Stimulated activated CD4-positive, alpha-beta T cell treated with anti-CD3 and anti-CD28 coated beads, TNF-alpha, amount 100 ng/mL, for 48 hours (primary cell): ENCODE measurements at places on chromosomes 11 and 22.

- DNase-seq: no peak
These were observed 31.6 kb upstream of the PRR5 start for GRCh38 chr22:44670220-44670988.

DNA sequence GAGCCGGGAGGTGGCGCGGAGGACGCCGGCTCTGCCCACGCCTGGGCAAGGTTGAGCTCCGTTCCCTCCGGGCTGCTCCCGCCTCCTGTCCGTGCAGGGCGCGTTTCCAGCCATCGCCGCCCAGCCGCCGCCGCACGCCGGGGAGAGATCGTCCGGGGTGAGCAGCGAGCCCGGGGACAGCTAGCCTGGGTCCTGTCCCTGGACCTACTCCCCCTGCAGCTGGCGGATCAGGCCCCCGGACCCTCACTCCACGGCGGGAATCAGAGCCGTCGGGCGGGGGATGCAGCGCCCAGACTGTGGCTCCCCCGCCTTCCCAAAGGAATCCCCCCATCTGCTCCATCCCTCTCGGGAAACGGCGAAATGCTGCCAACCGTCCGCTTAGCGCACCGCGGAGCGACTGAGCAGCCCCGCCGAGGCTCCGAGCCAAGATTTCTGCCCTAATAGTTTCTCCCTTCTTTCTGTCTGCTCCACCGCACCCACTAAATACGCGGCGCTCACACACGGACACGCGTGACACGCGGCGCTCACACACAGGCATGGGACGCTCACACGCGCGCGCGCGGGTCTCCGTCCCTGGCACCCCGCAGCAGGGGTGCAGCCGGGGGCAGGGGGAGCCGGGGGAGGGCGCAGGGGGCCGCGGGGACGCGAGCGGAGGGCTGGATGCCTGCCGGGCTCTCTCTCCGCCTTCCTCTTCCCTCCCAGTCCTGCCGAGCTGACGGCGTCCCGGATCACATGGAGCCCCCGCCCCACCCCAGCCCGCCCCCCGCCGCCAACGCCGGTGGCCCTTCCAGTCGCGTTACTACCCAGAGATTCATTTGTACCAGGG is at the start of gene KCNJ5:
TSS of gene KCNJ5 (plus strand) at position 814 of the 826 bp plus-strand sequence. CDS start 19,918 bp downstream, outside the sequence.
- no peak for DNase-seq

GRCh38 chr22:22487059-22487458 is 21.5 kb downstream of the ZNF280B start:
- DNase-seq: no peak

DNA sequence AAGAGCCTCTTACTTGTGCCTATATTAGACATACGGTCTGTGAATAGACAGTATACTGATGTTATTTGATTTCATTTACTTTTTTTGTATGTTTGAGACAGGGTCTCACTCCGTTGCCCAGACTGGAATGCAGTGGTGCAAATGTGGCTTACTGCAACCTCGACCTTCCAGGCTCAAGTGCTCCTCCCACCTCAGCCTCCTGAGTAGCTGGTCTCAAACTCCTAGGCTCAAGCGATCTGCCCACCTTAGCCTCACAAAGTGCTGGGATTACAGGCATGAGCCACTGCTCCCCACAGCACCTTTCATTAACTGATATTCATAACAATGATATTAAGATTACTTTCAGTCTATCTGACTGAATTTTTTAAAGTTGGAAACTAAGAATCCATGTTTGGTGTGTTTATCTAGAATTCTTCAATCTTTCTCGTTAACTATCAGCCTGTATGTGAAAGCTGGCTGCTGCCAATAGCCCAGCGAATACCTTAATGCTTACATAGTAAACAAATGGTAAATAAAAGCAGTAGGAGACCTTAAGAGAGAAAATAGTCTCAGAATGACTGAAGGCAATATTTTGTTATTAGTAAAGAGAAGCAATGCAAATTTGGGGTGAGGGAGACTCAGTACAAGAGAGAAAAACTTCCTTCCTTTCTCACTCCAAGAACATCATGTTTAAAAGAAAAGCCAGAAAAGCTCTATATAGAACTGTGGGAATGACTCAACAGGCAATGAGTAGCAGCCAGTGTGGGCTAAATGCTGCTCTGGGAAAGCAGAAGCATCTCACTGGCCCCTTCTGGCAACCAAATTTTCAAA is 101.9 kb downstream of the MRTFA start:
- no peak for DNase-seq

DNA sequence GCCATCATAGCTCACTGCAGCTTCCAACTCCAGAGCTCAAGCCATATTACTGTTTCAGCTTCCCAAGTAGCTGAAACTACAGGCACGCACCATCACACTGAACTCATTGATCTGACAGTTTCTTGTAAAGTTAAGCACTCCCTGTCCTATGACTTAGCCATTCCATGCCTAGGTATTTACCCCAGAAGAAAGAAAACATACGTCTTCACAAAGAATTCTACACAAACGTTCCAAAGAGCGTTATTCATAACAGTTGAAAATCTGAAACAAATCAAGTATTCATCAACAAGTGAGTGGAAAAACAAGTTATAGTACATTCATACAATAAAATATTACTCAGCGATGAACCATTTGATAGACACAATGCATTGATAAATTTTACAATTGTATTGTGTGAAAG is 7.8 kb upstream of the NLRP10 start:
- no peak for DNase-seq

DNA sequence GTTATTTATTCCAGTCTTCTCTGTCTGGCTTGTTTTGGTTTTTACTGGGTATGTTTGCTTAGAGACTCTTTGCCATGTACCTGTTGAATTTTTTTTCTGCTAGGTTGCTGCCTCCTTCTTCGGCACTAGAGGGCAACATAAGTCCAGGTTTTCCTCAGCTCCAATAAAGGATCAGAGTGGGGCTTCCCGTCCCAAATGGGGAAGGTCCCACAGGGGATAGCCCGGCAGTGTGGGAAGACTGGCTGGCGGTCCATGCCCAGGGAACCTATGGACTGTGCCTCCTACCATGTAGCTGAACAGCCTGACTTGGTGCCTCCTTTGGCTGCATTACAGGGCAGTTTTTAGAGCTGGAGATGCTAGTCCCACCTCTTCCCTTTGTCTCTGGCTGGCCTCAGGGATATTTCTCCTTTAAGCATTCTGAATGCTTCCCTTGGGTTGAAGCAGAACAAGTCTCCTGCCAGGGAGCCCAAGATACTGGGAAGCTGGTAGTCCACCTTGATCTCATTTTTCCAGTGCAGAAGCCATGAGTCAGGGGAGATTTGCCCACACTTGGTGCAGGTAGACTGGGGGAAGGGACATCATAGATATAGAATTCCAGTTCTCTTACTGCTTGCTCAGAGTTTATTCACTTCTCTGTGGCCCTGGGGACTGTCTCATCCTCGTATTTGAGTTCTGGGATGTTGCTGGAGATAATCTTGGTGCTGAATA is 60.2 kb downstream of the BRD1 start:
- peak; percentile 20 for DNase-seq

- DNase-seq: no peak
These were observed 1.1 kb downstream of the PICALM start for GRCh38 chr11:86067851-86068137.

DNA sequence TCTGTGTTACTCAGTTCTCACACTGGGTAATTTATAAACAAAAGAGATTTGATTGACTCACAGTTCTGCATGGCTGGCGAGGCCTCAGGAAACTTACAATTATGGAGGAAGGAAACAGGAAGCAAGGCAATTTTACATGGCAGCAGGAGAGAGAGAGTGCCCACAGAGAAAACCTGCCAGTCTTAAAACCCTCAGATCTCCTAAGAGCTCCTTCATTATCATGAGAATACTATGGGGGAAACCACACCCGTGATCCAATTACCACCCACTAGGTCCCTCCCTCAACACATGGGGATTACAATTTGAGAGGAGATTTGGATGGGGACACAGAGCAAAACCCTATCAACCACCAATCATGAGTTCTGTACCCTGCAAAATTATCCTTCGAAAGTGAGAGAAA is 1180.8 kb downstream of the JRKL start:
- DNase-seq: no peak

DNA sequence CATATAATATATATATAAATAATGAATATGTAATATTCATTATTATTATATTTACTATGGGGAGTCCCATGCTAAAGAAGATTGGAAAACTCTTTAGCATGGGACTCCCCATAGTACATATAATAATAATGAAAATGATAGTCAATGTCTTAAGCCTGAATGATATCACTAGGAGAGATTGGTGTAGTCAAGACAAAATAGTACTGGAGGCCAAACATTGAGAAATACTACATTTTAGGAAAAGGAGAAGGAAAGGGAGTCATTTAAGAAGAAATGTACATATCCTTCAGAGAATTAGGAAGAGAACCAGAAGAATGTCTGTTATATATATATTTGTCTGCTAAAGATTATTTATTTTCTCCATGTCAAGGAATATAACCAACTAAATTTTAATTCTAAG is 5.0 kb upstream of the VWA5A start:
- DNase-seq: no peak

DNA sequence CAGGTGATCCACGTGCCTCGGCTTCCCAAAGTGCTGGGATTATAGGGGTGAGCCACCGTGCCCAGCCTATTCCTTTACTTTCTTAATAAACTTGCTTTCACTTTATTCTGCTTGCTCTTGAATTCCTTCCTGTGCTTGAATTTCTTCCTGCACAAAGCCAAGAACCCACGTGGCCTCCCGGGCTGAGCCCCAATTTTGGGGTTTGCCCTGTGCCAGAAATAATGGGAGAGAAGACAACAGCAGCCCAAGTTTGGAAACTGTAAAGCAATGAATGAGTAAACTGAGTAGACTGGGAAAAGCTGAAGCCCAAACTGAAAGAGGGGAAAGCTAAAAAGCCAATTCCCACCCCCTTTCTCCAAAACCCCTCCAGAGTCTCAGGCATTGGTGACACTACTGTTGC is 136.4 kb downstream of the NECTIN1 start:
- no peak for DNase-seq

DNA sequence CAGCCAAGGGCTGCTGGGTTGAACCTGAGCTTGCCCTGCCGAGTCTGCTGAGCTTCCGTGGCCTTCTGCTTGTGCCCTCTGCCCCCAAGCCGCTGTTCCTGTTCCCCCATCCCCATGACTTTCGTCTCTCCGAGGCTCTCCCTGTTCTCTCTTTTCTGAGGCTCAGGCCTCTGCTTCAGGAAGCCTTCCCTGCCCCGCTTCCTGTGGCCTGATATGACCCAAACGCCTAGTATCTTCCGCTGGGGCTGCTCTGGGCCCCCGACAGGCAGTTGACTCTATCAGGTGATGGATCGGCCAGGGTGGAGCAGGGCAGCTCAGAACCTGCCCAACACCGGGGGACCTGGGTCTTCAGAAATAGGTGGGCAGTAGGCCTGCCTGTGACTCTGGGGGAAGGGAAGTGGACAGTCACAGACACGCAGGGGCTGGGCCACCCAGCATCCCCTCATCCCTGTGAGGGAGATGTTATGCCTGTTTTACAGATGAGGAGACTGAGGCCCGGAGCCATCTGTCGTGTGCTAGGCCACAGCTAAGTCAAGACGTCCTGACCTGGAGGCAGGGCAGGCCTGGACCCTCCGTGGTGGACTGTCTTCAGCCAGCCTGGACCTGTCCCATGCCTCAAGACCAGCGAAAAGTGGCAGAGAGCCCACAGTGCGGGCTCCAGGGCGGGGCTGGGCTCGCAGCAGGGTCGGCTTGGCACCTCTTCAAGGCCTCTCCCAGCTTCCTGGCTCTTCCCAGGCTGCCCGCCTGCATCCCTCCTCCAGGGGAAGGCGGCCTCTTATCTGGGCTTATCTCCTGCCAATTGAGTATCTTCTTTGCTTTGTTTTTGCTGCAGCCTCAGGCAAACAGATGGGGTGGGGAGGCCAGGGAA is 16.2 kb downstream of the BAD start:
- no peak for DNase-seq

GRCh38 chr22:49153921-49154320 is 673.8 kb downstream of the BRD1 start:
- no peak for DNase-seq

- no peak for DNase-seq
These were observed 135.3 kb downstream of the KIF18A start for GRCh38 chr11:27972522-27973170.

DNA sequence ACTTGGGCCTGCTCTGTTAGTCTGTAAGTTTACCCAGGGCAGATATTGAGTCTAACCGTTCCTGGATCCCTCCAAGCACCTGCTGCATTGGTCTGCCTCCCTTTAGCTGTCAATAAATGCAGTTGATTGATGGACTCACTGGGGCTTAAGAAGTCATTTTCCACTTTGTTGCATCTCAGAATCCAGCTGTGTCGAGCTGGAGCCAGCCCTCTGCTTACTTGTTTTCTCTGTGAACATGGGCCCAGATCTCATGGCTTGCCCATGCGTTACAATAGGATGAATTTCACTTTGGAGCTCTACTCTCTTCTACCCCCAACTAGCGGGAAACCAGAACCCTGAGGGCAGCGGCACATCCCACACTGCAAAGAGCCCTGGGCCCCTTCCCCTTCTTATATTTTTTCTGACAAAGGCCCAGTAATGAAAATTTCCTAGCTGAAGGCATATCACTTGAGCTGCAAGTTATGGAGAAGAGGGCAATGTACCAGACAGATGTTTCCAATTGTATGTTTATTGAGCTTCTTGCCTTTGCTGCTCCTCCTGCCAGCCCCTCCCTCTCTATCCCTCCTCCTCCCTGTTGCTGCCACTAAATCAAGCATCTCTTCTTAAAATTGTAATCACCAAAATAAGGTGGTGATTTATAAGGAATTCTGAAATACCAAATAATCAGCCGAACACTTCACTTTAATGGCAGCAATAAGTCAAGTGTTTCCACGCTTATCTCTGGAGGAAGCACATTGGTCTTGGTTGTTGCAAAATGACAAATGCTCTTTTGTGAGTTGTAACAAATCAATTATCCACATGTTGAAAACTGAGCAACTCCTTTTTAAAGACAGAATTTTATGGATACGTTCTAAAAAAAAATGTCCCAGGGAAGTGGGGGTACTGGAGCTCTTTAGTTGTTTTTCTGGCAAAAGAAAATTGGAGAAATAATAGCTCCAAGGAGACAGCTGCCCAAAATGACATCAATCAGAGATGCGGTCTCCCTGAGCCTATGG is 212.3 kb upstream of the ZBED5 start:
- no peak for DNase-seq

DNA sequence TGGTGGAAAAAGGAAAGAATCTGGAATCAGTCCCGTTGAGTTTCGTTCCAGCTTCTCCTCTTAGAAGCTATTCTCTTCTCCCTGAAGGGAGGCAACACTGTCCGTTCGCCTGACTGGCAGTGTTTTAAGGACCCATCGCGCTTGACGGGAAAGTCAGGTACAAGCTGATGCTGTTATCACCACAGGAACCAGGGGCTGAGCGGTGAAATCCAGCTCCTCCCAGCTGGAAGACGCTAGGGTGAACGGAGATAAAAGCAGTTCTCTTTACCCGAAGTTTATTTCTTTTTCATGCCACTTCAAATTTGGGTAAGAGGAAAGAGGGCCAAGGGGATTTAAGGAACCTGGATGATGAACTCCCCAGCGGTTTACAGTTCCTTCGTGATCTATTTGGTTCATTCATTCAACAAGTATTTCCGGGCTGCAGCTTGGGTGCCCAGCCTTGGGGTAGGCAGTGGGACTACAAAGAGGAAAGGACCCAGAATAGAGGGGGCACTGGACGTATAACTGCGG is 551 bp upstream of the DEUP1 start:
- no peak for DNase-seq

- no peak for DNase-seq
These were observed 29.2 kb downstream of the SREBF2 start for GRCh38 chr22:41862160-41862529.

GRCh38 chr11:91686700-91687099 is 537.9 kb upstream of the FAT3 start:
- DNase-seq: no peak

- DNase-seq: no peak
These were observed 921.3 kb downstream of the METTL15 start for GRCh38 chr11:29029452-29029851.

- no peak for DNase-seq
These were observed 722.2 kb upstream of the TENM4 start for GRCh38 chr11:80163011-80163410.
